Hypothalamus (tissue), 51 donors: ENCODE measurements at places on chromosomes 13 and 19.

DNA sequence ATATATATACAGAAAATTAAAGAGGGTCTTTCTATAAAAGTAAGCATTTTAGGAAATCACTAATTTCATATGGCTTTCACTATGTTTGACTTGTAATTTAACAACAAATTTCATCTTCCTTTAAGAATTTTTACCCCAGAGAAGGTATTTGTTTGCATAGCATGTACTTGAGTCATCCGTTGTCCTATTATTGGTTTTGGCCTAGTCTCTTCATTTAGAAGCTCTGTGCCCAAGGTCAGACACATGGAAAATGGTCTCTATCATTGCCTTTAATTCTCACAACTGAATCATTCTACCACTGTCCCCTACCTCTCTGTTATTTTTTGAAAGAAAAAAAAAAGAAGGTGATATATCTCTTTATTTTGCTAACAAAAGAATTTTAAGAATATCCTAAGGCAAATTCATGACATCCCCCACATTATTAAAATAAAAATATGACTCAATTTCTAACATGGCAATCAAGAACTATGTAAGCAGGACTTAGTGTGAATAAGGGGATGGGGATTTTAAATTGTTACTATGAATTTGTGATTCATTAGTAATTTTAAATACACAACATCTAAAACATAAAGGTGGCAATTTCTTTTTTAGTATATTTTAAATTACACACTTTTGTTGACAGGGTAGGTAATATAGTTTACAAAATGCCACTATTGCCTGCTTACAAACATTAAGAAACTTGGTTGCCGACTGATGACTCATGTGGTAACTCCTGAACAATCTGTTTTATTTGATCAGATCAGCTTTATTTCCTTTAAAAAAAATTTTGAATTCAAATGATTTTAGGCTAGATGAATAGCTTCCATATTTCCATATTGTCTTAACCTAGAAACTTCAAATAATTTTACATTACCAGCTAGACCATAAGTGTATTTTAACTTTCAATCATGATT, 13.9 kb downstream of the SLITRK5 start:
- no peak for DNase-seq

DNA sequence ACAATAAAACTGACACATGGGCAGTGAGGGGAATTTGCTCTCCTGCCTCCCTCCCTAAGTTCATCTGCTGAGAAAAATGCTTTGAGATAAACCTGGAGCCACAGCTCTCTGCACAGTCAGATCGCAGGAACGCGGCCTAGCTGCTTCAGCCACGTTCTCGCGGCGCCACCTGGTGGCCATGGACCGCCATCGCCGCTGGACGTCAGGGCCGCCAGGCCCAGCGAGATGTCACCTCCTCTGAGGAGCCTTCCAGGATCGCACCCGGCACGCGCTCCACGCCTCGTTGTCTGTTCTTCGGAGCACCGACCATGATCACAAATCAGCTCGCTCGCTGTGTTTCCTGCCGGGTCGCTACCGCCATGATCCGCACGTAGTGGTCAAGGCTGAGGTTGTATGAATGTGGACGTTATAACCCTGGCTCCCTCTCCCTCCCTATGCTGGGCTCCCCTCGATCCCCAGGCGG, 20.6 kb upstream of the USP29 start:
- DNase-seq = peak; percentile 28

DNA sequence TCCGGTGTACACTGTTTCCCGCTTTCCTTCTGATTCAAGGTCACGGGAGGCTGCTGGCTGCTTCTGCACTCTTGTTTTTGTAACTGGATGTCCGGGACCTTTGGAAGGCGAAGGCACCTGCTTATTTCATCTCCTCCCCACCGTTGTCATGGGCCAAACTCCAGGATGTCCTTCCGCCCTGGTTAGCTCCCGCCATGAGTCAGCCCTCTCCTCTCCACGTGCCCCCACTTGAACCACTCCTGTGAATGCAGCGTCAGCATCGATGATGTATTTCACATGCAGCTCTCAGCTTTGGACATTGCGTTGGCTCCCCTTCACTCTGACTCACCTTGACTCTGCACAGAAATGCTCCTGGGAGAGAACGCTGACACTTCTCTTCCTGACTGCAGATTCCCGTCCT, 5.5 kb upstream of the GALP start:
- no peak for DNase-seq

GRCh38 chr19:5932609-5933262, 18.7 kb downstream of the CAPS start:
- no peak for DNase-seq

- no peak for DNase-seq
Measured at GRCh38 chr13:92941167-92941566, 285.4 kb upstream of the GPC6 start.

DNA sequence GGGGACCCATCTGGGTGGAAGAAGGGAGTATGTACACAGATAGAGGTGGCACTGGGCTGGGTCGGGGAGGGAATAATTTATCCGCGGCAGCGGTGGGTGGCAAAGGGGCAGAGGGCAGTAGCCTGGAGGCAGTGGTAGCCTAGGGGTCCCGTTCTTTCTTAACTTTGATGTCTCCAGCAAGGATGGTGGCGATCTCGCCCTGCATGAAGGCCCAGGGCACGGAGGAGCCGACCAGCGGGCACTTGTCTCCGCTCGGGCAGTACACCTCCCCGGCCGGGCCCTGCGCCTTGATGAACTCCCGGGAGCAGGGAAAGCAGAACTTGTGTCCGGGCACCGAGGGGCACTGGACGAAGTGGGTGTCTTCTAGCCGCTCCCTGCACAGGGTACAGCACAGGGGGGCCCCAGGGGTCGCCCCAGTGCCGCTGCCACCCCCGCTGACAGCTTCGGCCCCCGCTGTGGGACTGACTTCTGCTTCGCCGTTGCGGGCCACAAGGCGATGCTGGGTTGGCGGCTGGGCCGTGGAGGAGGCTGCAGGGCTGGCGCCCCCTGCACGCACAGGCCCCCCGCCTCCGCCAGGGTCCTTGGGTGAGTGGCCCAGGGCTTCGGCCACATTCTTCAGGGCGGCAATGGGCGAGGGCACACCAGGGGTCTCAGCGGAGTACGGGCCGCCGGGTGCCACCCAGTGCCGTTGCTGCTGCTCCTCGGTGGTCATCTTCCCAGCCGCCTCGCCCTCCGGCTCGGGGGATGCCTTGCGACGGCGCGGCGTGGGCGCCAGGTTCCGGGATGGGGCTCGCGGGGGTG, 1.9 kb downstream of the IRF2BP1 start:
- no peak for DNase-seq

DNA sequence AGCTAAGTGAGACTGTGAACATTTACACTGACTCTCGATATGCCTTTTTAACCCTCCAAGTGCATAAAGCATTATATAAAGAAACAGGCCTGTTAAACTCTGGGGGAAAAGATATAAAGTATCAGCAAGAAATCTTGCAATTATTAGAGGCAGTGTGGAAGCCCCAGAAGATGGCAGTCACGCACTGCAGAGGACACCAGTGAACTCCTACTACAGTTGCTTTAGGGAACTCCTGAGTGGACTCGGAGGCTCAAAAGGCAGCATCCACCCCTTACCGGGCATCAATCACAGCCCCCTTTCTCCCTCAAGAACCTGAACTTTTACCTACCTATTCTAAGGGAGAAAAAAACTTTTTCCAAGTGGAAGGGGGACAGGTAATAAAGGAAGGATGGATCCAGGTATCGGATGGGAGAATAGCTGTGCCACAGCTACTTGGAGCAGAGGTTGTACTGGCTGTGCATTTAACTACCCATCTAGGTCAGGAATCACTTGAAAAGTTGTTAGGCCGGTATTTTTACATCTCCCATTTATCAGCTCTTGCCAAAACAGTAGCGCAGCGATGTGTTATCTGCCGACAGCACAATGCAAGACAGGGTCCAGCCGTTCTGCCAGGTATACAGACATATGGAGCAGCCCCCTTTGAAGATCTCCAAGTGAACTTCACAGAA, 80.1 kb downstream of the ZNF486 start:
- DNase-seq = peak; percentile 58

DNA sequence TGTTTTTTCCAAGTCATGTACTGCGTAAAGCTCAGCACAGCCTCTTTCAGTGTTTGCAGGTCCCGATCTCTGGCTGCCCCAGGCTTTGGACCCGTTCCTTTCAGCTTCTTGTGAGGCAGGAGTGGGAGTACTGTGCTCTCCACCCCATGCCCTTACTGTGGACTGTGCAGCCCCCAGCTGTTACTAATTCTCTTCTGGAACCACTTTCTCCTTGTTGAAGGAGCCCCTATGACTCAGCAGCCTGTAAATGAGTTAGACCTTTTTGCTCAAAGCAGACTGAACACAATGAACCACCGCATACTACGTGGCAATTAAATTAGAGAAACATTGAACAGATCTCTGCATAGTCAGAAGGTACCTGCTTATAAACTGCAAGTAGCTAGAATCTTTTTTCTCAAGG, 39.0 kb downstream of the SERTM1 start:
- no peak for DNase-seq

DNA sequence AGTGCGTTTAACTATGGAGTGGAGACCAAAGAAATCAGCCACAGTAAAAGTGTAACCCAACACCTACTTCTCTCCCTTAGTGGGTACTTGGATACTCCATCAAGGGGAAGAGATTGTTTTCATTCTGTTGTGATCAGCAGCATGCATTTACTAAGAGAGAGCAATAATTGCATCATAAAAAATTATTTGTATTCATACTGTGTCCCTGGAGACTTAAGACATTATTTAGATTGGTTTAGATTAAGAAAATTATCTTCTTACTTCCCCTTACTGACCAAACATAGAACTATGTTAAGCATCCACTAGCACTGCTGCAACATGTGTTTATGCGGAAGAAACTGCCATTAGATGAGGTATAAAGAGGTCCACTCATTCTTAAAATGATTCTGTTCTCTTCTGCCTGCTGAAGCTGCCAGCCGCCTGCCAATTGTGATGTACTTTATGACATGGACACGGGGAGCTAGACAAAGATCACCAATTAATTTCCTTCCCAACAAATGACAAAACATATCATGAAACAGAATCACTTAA, 738.5 kb downstream of the DIAPH3 start:
- DNase-seq = no peak

GRCh38 chr19:38277549-38277948, 13.2 kb downstream of the SPINT2 start:
- DNase-seq = no peak
